ENCODE measurements at places on chromosomes 7 and 10.

DNA sequence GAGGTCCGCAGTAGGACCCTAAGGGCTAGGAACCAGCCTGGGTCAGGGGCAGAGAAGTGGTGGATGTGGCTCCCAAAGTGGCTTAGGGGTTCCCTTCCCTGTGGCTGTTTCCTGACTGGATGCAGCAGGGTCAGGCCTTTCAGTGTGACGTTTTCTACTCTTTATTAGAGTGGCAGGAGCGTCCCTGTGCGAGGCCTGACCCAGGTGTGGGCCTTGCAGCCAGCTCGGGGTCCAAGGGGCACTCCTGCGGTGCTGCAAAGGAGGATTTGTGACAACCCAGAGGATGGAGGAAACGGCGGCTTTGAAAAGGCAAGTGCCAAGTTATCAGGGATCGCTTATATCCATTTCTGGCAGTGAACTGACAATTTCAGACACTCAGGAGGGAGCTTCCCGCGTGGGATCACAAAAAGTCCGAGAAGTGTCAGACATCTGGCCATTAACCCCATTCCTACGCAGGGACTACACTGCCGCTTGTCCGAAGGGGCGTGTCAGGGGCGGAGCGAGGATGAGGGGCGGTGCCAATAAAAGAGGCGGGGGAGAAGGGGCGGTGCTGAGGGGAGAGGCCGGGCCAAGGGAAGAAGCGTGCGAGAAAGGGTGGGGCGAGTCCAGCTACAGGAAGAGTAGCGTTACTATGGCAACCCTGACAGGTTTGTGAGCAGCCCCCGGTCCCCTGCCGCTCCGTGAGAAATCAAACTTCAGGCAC lies 98.8 kb upstream of the ZNF722 start:
- no peak for DNase-seq

- peak; percentile 55 for DNase-seq
These were observed 772 bp downstream of the PRDX3 start for GRCh38 chr10:119177708-119178371.

DNA sequence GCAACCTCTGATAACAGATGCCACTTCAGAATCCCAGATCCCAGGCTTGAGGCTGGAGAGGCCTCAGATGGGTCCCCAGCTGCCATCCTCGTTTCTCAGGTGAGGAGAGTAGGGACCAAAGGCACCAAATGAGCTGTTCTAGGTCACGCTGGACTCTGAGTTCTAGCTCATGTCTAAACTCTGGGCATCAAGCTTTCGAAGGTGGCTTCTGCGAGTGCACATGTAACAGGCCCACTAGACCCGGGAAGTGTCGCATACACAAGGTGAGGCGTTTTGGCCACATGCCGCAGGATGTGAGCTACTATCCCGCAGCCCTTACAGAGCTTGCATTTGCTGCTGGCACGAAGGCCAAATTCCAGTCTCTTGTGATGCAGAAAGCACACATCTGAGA lies 355.1 kb upstream of the SHH start:
- DNase-seq, result no peak

- peak; percentile 91 for DNase-seq
These were observed 754 bp downstream of the SLC25A13 start for GRCh38 chr7:96321031-96321657.

DNA sequence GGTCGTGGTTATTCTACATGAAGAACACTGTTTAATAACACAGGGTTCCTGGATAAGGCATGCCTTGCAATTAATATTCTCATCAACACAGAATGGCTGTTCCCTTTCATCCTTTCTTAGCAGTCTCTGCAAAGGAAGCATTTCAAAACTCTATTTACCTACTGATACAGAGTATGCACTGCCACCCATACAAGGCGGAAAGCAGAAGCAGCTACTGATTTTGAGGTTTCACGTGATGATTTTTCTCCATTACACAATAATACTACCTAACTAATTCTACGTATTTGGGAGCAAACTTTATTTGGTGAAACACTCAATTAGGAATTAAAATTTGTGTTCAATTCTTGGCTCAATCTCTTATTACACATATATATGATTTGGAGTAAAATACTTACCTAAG lies 43.0 kb upstream of the COL1A2 start:
- no peak for DNase-seq

DNA sequence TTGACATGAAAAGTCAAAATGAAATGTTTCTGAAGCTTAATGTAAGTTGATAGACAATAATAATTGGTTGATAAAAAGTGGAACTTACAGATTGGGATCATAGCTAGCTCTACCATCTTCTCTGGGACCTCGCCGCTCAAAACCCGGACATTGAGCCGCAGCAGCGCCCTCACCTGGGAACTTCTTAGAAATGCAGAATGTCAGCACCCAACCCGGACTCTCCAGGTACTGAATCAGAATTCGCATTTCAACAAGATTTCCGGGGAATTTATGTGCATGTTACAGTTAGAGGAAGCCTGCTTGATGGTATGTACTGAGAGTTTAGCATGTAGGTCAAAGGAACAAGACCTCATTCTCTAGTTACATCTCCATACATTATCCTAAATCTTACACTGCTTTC lies 36.7 kb upstream of the ABLIM1 start:
- DNase-seq, result peak; percentile 85

All from Karpas-422 (cell line).